Left ventricle myocardium superior (tissue), 1 donor: ENCODE measurements at places on chromosomes 7 and 10. TPM values are rescaled to one million over a fixed set of nuclear protein-coding genes. Genes with fewer than 3 reads are reported as not detected.

PLXNA4 gene
- 19.2 TPM for total RNA-seq

LRRC18 gene
- total RNA-seq = not detected

- DNase-seq = no peak
Measured at GRCh38 chr10:30330497-30331168, 18.4 kb downstream of the MTPAP start.

DNA sequence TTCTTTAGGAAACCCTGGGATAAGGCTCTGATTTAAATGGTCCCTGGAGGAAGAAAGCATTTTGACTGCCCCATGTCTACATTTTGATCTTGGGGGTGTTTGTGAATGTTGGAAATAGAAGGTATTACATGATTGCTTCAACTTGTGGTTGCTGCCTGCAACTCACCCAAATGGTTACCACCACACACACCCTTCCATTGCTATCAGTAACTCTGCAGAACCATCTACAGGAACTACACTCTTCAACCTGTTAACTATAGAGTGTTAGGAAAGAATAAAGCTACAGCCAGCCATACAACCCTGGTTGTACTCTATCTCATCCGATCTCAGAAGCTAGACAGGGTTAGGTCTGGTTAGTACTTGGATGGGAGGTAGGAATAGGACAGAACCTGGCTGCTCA lies 71.2 kb downstream of the APBB1IP start:
- DNase-seq = no peak

- DNase-seq = no peak
Measured at GRCh38 chr7:55657654-55658053, 85.4 kb upstream of the VOPP1 start.
